ENCODE measurements at places on chromosomes 4 and X.

- no peak for DNase-seq
These were observed 868.8 kb downstream of the CCSER1 start for GRCh38 chr4:90995996-90996395.

DNA sequence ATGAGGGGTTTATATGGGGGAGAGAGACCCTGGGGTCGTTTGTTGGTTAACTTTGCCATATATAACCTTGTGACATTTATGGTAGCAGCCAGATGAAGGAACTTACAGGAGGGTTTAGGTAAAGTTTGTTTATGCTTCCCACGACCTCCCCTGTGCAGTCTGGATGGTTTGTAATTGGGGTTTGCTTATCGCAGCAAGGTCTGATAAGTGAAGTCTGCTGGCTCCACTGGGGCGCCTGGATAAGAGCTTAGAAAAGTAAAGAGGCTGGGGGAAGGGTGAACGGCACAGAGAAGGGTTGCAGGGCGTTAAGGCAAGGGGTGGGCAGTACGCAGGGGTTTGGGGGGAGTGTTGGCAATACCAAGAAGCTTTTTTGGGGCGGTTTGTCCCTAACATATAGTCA, 98.7 kb downstream of the KDM6A start:
- no peak for DNase-seq

DNA sequence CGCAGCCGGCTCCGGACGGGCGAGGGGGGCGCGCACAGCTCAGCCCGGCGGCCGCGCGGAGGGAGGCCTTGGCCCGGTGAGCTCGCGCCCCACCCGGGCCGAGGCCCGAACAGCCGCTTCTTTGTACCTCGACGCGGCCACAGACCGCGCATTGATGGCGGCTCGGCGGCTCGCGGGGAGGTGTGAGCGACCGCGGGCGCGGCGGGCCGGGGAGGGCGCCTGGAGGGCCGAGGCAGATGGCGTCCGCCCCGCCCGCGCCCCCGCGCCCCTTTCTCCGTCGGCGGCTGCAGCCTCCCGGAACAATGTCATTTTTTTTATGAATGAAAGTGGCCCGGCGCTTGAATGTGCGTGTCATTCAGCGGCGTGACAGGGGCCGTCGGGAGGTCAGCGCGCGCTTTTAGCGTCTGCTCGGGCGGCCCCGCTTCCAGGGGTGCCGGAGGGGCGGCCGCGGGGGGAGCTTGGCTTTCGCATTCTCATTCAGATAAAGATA, 1.8 kb downstream of the FGFR3 start:
- no peak for DNase-seq

DNA sequence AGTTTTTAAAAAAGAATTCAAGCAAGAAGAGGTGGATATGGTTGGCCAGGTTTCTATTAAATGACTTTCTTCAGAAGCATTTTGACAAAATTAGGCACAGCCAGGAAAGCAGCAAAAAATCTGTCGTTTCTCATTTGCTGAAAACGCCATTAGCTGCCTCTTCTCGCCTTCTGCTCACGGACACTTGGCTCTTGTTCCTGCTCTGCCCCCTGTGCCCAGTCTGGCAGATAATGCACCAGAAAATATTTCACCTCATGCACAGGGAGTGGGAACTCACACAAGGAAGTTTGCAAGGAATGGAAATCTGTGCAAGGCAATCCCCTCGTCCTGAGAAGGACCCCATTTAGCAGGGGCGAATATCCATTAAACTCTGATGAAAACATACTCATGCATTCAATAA, 260.0 kb downstream of the PACRGL start:
- no peak for DNase-seq

DNA sequence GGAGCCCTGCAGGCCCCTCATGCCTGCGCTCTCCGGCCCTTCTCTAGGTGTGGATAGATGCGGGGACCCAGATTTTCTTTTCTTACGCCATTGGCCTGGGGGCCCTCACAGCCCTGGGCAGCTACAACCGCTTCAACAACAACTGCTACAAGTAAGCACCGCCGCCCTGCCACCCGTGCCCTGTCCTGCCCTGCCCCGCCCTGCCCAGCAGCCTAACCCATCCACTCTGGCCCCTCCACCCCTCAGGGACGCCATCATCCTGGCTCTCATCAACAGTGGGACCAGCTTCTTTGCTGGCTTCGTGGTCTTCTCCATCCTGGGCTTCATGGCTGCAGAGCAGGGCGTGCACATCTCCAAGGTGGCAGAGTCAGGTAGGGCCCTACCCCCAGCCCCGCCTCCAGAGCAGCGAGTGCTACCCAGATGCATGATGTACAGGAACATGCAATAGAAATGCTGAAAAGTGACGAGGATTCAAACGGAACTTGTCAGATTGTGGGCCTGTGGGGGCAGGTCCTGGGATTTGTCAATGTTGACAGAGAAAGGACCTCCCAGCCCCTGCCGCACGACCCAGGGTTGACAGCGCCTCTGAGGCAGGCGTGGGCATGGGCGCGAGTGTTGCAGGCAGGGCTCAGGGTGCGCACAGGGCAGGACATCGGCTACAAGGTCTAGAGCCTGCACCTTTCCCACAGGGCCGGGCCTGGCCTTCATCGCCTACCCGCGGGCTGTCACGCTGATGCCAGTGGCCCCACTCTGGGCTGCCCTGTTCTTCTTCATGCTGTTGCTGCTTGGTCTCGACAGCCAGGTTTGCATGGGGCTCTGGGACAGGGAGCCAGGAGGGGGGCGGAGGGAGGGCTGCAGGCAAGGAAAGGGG, 5.7 kb downstream of the SLC6A8 start:
- no peak for DNase-seq

- DNase-seq, result no peak
These were observed 7.5 kb downstream of the NUDT6 start for GRCh38 chr4:122914938-122915337.

DNA sequence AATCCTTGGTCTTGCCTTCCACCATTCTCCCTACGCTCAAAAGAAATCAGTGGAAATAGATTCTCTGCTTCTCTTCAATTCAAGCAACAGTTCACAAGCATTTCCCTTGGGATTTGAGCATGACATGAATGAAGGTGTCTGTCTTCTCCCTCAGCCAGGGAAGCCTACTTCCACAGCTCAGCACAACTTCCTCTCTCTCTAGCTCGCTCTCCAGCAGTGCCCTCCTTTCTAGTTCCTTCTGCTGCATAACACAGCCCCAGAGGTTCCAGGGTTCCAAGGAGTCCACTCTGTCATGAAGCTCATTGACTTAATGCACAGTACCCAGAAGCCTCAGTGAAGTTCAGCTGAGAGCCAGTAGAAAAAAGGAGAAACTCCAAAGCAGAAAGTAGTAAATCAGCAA, 81.3 kb downstream of the PLS3 start:
- no peak for DNase-seq

DNA sequence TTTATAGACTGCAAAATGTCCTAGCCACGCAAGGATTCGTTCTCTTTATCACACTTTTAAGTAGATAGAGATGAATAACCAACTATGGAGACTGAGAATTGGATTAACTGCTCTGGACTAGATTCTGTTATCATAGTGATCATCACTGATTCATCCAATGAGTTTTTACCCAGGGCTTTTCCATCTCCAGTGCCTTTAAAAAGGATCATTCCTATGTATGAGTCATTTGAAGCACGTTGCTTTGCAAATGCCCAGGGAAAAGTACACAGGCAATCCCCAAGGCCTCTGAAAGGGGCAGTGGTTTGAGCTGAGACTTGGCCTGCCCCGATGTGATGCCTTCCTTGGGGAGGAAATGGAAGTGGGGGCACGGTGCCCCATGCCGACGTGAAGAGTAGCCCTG, 122.7 kb upstream of the PSAPL1 start:
- no peak for DNase-seq

DNA sequence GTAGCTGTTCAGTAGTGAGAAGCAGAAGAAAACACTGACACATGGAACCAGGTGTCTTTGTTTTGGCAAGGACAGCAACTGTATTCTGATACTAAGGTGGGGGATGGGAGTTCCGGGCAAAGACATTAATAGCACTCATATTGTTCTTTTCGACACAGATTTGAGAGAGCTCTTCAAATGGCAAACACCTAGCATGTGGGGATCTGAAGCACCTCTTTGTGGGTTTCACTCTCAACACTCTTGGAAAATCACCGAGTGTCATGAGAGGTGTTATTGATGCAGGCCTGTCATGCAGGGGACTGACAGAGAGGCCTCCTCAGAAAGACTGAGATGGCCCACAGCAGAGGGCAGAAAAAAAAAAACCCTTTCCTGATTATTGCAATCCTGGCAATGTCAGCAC, 228.4 kb upstream of the VCX start:
- no peak for DNase-seq

DNA sequence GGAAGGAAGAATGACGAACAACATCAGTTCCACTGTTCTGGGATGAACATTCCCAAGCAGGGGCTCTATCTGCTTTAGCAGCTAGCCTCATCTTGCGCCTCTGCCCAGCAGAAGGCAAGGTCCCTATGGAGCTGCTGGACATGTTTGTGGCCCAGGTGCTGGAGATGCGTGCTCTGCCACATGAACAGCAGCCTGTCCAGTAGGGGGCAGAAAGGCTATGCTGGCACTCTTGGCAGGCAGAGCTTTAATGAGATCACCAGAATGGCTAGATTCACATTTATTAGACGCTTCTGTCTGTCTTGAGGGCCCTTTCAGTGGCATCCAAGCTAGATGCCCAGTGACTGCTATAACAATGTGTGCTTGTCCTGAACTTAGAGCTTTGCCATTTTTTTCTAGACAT, 1826.0 kb downstream of the STIM2 start:
- DNase-seq, result no peak

DNA sequence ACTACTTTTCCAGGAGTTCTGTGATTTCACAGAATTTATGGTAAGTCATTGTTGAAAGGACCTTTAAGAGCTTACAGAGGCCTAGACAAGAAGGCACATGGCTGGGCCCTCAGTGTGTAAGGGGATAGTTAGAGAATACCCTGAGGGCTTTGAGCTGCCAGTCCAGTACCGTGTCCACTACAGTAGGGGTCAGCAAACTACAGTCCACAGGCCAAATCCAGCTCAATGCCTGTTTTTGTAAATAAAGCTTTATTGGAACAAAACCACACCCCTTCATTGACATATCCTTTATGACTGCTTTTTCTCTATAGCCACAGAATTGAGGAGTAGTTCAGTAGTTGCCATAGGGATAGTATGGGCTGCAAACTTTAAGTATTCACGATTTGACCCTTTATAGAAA, 176.2 kb downstream of the MID1 start:
- DNase-seq, result no peak

DNA sequence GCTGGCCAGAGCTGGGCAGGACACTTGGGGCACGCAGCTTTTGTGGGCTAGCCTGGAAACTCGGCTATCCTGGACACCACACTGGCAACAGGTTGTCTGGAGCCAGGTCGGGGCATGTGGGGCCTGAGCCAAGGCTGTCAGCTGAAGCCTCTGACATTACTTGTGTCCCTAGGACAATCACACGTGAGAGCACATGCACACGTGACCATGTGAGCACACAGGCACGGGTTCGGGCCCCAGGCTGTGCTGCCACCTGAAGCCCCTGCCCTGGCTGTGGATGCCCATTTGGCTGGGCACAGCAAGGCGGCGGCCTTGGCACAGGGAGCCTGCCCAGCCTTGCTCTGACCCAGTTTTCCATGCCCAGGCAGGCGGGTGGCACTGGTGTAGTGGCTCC, 8.7 kb upstream of the FGFR3 start:
- DNase-seq, result no peak

GRCh38 chrX:111661241-111661640, 19.7 kb upstream of the ALG13 start:
- DNase-seq, result no peak

GRCh38 chrX:118847676-118848075, 24.1 kb downstream of the ZCCHC12 start:
- DNase-seq, result no peak

GRCh38 chrX:110407910-110408545, 49.4 kb downstream of the RTL9 start:
- DNase-seq, result no peak

DNA sequence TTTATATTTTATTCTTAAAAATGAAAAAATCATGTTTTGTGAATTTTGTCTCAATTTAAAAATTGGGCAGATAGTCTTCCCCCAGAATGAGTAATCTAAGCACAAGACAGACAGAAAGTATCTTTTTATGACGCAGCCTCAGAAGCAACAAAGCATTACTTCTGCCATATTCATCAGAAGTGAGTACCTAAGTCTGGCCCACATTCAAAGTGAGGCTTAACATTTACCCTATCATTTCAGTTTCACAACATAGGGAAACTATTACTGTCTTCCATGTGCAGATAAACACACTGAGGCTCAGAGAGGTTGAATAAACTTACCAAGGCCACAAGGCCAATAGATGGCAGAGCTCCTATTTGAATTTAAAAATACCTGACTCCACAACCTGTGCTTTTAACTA, 4.4 kb upstream of the PRDX4 start:
- no peak for DNase-seq

DNA sequence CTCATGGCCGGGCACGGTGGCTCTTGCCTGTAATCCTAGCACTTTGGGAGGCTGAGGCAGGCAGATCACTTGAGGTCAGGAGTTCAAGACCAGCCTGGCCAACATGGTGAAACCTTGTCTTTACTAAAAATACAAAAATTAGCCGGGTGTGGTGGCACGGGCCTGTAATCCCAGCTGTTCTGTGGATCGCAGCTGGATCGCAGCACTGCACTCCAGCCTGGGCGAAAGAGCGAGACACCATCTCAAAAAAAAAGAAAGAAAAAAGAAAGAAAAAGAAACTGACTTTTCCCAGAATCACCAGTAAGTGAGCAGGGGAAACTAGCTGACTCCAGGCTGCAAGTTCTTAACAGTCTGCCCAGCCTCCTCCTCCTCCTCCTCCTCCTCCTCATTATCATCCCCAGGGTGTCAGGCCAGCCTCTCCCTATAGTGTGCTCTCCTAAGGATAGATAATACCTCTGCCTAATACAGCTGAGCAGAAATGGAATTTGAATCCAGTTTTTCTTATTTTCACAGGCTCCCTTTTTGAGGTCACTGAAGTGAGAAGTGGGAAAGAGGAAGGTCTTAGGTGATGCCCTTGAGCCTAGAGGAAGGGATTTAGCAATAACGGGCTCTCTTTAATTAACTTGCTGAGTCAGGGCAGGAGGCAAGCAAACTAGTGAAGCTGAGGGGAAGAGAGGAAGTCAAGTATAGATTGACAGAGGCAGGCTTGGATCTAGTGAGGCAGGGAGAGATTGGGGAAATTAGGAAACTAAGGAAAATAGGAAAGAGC, 11.8 kb upstream of the ELF2 start:
- DNase-seq, result no peak

- DNase-seq, result no peak
These were observed 75.4 kb downstream of the FAT4 start for GRCh38 chr4:125390126-125390525.

DNA sequence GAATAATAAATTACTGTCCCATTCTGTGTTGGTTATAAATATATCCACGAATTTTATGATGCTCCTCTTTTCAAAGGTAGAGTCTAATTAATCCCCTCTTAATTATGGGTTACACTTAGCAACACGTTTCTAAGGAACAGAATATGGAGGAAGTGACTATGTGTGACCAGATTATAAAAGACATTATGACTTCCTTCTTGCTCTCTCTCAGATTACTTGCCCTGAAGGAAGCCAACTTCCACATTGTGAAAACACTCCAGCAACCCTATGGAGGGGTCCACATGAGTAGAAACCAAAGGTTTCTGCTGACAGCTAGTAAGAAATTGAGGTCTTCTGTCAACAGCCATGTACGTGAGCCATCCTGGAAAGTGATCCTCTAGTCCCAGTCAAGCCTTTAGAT, 59.3 kb downstream of the WDFY3 start:
- DNase-seq, result no peak

Data from cortex of kidney (tissue), 1 donor.